Esophagus squamous epithelium (tissue), 5 donors: ENCODE measurements at places on chromosomes 5 and 9.

DNA sequence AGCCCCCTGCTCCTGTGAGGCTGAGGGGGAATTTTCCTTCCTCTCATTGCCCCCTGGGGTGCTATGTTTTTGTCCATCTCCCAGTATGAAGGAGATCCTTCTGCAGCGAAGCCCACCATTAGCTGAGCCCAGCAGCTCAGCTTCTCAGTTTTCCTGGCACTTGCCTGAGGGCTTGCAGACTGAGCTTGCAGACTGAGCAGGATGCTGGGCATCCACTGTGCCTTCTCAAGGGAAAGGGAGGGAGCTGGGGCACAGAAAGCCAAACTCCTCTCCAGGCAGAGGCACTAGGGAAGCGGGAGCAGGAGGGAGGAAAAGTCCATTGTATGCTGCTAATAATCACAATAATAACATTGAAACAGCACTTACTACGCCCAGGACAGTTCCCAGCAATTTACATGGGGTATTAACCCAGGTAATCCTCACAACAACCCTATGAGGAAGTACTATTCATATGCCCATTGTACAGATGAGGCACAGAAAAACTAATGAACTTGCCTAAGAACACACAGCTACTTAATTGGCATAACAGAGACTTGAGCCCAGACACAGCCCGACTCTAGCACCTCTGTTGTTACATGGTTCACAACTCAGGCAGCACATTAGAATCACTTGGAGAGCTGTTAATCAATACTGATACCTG is 86.9 kb upstream of the SSBP2 start:
- DNase-seq = no peak

DNA sequence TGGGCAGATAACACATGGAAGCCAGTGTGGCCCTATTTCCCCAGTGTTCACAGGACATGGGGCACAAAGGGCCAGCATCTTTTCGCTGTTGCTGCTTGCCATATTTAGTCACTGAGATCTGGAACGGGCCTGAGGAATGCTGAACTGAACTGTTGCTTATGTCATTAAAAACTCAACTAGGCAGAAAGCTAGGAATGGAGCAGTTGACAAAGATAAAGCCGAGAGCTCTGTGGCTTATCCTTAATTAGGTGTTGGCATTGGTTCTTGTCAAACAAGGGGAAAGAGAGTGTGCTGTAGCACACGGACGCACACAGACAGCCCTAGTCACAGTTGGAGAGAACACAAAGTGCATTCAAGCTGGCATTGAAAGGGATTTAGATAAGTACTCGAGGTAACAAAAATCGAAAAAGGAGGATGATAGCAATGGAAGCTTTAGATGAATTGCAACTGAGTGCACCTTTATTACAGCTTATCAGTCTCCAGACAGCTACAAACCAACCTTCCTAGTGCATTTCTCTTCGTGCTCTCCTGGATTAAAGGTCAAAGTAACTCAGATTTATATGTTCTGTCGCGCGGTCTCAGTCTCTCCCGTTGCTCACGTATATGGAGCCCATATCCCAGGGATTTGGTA is 450.2 kb upstream of the ZNF608 start:
- no peak for DNase-seq

- no peak for DNase-seq
Measured at GRCh38 chr9:87494970-87495471, 2.6 kb upstream of the DAPK1 start.

DNA sequence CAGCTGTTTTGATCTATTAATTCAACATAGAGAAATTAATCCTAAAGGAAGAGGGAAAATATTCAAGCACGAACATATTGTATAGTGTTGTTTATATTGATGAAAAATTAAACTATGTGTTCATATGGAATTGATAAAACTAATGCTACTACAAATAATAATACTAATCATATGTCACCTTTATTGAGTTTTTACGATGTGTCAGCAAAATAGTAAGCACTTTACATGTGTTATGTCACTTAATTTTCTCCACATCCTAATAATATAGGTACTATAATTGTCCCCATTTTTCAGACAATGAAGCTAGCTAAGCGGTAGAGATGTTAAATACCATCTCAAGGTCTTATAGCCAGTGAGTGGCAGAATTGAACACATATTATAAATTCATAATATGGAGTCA is 2008.5 kb upstream of the WWC1 start:
- no peak for DNase-seq

GRCh38 chr5:880816-881550 is 11.6 kb downstream of the BRD9 start:
- DNase-seq = no peak

GRCh38 chr5:170006021-170006420 is 25.7 kb upstream of the INSYN2B start:
- DNase-seq = no peak

- no peak for DNase-seq
Measured at GRCh38 chr9:93301291-93301811, 117.4 kb downstream of the WNK2 start.

- DNase-seq = no peak
Measured at GRCh38 chr5:94672746-94673145, 54.3 kb downstream of the SLF1 start.

GRCh38 chr5:146582051-146582596 is 66.1 kb upstream of the GPR151 start:
- no peak for DNase-seq

- no peak for DNase-seq
Measured at GRCh38 chr9:112921549-112921948, 30.9 kb upstream of the SLC46A2 start.

GRCh38 chr5:77239126-77239741 is 28.8 kb downstream of the PDE8B start:
- DNase-seq = no peak

- no peak for DNase-seq
Measured at GRCh38 chr9:113993838-113994540, 84.1 kb downstream of the AMBP start.

- DNase-seq = no peak
Measured at GRCh38 chr9:81633952-81634854, 55.1 kb downstream of the TLE1 start.

DNA sequence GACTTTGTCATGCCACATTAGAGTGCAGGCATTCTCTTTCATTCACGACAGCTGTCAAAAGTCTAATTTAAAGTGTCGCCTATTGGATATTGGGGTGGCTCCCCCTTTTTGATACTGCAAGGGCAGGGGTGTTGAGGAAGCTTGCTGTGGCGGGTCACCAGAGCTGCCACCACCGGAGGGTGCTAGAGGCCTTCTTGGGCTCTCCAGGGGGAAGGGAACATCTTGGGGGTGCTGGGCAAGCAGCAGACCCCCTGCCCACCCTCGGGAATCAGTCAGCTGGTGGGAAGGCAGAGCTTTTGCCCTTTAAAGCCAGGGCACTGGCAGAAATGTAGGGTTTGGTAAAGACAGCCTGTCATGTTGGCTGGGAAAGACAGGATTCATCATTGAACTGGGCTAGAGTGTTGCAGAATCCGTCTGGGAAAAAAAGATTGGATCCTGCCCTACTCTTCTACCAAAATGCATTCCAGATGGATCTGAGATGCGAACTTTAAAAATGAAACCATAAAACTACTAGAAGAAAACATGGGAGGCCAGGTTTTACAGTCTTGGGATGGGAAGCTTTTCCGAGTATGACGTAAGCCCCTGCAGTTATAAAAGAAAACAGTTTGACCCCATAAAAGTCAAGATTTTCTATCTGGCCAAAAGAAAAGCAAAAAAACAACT is 22.3 kb downstream of the COL5A1 start:
- no peak for DNase-seq

DNA sequence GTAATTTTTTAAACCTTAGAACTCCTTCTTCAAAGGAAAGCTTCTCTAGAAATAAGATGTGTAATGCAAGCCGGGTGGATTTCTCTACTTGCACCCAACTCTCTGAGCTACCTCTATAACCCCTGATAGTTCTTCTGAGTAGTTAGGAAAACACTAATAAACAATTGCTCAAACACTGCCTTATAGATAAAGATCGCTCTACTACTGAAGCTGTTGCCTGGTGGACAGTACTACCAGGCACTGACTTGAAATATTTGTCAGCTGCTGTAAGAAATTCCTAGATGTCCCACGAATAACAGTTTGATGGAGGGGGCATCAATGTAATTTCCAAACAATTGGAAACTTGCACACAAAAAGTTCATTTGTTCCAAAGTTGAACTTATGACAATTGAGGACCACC is 42.0 kb downstream of the NR3C1 start:
- no peak for DNase-seq

GRCh38 chr9:113673726-113674125 is 202.4 kb upstream of the ZNF618 start:
- no peak for DNase-seq

- no peak for DNase-seq
Measured at GRCh38 chr5:55241746-55242145, 8.3 kb upstream of the CCNO start.

DNA sequence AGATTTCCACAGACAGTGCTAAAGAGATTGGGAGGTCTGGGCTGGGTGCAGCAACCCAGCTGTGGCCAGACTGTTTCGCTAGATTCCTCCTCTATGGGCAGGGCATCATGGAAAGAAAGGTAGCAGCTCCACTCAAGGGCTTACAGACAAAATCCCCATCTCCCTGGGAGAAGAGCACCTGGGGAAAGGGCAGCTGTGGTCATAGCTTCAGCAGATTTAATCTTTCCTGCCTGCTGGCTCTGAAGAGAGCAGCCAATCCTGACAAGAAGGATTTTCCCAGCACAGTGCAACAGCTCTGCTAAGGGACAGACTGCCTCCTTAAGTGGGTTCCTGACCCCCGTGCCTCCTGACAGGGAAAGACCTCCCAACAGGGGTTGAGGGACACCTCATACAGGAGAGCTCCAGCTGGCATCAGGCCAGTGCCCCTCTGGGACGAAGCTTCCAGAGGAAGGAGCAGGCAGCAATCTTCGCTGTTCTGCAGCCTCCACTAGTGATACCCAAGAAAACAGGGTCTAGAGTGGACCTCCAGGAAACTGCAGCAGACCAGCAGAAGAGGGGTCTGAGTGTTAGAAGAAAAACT is 1379.3 kb upstream of the ACO1 start:
- DNase-seq = no peak

- no peak for DNase-seq
Measured at GRCh38 chr9:96177005-96177718, 124.8 kb downstream of the HSD17B3 start.

GRCh38 chr9:76218886-76219445 is 175.3 kb downstream of the RFK start:
- DNase-seq = no peak

DNA sequence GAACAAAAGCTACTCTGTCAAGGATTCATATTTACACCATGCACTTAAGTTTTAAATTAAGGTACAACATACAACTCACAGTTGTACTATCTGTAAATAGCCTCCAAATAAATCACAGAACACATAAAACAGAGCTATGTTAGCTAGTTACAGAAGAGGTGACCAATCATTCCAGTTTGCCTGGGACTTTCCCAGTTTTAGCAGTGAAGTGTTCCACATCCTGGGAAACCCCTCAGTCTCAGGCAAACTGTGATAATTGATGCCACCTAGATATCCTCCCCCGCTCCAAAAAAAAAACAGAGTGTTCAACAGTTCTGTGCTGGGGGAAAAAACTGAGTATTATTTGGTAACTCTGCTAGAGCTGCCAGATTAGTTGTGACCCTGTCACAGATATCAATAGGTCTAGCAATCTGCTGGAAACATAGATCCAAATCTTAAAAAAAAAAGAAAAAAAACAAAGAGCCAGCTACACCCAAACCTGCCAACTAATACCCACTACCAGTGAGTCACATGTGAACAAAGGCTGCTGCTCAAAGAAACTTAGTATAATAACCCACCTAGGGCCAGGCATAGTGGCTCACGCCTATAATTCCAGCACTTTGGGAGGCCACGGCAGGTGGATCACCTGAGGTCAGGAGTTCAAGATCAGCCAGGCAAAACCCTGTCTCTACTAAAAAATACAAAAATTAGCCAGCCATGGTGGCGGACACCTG is 5.7 kb downstream of the TBCA start:
- DNase-seq = no peak

DNA sequence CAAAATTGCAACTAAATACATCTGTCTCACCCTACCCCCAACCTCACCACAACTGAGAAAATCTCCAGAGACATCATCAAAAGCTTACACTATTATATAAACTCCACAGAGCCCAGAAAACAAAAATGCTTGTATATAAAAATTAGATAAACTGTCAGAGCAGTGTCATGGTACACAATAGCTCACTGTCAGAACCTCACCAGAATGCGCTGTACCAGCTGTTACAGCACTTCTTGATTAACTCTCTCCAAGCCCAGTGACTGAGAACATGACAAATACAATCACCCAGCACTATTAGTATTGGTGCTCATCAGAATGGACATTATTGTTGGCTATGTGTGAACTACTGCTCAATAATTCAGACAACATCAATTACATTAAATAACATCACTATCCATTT is 65.7 kb downstream of the ZDHHC21 start:
- DNase-seq = no peak

GRCh38 chr5:106202035-106202434 is 1468.7 kb downstream of the EFNA5 start:
- no peak for DNase-seq

GRCh38 chr9:127903557-127904475 is 4.4 kb upstream of the ST6GALNAC6 start:
- DNase-seq = no peak

GRCh38 chr9:17090041-17090440 is 44.8 kb upstream of the CNTLN start:
- DNase-seq = no peak

DNA sequence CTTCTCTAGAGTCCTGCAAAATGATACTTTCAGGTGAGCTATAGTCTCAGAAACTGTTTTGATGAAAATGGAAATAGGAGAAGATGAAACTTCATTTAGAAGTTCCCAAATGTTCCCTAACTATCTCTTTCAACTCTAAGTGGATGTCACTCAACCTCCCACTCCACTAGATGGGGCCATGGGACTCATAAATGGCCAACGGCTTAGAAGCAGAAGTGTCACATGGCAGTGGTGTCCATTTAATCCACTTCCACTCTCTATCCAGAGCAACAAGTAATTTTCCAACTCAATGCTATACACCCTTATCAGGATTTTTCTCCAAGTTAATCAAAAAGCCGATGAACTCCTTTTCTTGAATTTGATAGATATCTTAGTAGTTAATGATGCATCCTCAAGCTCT is 295.7 kb downstream of the EDIL3 start:
- no peak for DNase-seq

- DNase-seq = no peak
Measured at GRCh38 chr9:90607701-90608516, 34.7 kb downstream of the DIRAS2 start.

DNA sequence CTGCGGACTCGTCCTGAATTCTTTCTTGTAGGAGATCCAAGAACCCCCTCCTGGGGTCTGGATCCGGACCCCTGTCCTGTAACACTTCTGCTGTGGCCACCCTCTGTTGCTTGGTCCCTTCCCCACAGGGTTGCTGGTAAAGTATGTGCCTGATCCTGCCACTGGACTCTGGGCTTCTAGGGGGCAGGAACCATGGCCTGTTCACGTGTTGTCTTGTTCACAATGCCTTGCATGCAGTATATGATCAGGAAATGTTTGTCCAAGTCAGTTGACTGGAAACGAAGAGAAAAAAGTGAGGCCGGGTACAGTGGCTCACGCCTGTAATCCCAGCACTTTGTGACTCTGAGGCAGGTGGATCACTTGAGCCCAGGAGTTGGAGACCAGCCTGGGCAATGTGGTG is 139.3 kb upstream of the ALDH1B1 start:
- no peak for DNase-seq

- DNase-seq = no peak
Measured at GRCh38 chr9:71662082-71662481, 106.2 kb downstream of the CEMIP2 start.

GRCh38 chr9:87707805-87708506 is 18.0 kb upstream of the CTSL start:
- DNase-seq = no peak

GRCh38 chr5:146877178-146877681 is 1.3 kb downstream of the PPP2R2B start:
- DNase-seq = no peak

GRCh38 chr5:133108481-133108921 is 56.7 kb downstream of the HSPA4 start:
- DNase-seq = no peak
